ENCODE measurements at places on chromosomes 5 and 9.

- no peak for DNase-seq
These were observed 39.2 kb downstream of the GPR107 start for GRCh38 chr9:130092910-130093309.

GRCh38 chr5:116464144-116464708 is 110.4 kb downstream of the SEMA6A start:
- no peak for DNase-seq

- no peak for DNase-seq
These were observed 52.5 kb downstream of the CDKL3 start for GRCh38 chr5:134314443-134314842.

GRCh38 chr9:1156794-1157550 is 106.8 kb downstream of the DMRT2 start:
- no peak for DNase-seq

DNA sequence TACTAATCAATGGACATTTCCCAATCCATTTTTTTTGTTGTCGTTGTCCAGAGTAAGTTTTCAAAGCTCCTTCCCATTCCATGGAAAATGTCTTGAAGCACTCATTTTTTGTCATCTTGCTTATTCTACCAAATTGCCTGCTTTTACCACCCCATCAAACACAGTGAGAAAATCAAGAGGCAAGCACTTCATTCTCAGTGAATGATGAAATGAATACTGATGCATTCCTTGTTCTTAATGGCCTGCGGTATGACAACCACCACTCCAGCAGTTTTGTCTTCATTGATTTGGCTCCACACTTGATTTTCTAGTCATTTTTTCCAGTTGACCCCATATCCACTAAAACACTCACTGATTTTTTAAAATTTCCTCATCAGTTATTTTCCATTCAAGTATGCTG is 193.5 kb upstream of the ANKH start:
- no peak for DNase-seq

DNA sequence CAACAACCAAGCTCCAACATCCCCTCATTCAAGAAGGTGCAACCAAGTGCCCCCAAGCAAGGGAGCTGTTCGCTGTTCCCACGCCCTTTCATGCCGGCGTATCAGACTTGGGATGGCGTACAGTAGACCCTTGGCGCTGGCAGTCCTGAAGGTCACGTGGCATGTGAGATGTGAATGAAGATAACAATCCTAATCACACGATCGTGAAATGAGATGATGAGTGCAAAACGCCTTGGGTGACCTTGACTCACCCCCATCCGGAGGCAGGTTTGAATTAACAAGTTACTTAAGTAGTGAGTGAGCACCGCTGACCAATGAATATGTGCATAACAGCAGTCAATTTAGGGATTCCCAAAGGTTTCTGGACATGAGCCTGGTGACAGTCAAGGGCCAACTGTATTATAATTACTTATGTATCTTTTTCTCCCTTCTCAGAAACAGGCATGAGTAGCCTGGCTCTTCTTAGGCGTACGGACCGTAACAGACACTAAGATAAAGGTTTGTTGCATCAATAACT is 150.2 kb downstream of the TTLL11 start:
- no peak for DNase-seq

GRCh38 chr5:136034492-136034891 is 5.7 kb downstream of the TGFBI start:
- no peak for DNase-seq

GRCh38 chr9:124783830-124784229 is 6.9 kb downstream of the OLFML2A start:
- DNase-seq, result no peak

DNA sequence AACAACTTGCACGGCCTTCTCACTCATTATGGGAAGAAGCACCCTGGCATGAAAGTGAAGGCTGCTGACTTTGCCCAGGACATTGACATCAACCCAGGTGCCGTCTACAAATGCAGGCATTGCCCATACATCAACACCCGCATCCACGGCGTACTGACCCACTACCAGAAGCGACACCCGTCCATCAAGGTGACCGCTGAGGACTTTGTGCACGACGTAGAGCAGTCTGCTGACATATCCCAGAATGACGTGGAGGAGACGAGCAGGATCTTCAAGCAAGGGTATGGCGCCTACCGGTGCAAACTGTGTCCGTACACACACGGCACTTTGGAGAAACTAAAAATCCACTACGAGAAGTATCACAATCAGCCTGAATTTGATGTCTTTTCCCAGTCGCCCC is 65.4 kb downstream of the ZNF462 start:
- no peak for DNase-seq

DNA sequence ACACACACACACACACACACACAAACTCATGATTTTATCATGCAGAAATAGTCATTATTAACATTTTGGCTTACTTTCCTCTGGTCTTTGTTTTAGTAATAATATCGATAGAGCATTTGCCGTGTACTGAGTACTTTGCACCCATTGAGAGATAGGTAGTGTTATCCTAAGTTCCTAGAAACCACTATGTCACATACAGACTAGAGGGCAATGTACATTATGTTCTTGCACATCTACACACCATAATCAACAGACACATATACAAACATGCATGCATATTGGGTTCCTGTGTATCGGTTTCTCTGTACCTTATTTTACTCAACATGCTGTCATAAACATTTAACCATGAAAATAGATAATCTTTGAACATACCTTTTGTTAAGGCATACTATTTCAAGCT is 45.7 kb downstream of the MAT2B start:
- DNase-seq, result no peak

DNA sequence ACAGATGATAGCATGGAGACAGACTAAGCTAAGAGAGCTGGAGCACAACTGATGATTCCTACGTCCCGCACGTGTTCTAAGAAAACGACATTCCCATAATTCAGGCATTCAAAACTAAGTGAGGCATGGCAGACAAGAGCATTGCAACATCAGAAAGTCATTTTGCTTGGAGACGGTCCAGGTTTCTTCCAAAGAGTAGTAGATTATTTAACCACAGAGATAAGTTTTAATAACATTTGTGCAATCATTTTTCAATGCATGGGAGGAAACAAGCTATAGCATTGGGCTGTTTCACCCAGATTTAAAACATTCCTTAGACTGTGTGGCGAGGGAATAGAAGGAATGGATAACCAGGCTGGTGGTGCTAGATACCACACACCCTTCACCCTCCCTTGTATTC is 117.2 kb downstream of the APBA1 start:
- no peak for DNase-seq

GRCh38 chr9:122090981-122091380 is 2.1 kb downstream of the TTLL11 start:
- DNase-seq, result no peak

Measured in SHP77 treated with DMSO at 0.1 percent for 48 hours (cell line).